ENCODE measurements at places on chromosomes 2 and 18.
A peak's percentile ranks its signal among the peaks of the same experiment; 100 is the strongest.

DNA sequence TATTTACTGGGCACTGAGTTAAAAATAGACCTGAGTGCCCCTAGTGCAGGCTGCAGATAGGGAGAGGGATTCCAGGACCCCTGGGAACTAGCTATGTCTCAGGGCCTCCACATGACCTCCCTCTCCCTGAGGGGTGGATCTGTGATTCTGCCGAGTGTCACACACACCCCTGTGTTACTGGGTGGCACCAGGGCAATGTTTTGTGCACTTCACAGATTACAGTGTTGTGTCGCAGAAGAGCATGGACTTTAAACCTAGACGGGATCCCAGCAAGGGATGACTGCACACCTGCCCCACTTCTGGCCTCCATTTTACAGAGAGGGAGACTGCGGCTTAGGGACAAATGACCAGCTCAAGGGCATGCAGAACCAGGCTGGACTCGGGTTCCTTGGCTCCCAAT, 65.6 kb downstream of the ZFP36L2 start:
- no peak for DNase-seq

DNA sequence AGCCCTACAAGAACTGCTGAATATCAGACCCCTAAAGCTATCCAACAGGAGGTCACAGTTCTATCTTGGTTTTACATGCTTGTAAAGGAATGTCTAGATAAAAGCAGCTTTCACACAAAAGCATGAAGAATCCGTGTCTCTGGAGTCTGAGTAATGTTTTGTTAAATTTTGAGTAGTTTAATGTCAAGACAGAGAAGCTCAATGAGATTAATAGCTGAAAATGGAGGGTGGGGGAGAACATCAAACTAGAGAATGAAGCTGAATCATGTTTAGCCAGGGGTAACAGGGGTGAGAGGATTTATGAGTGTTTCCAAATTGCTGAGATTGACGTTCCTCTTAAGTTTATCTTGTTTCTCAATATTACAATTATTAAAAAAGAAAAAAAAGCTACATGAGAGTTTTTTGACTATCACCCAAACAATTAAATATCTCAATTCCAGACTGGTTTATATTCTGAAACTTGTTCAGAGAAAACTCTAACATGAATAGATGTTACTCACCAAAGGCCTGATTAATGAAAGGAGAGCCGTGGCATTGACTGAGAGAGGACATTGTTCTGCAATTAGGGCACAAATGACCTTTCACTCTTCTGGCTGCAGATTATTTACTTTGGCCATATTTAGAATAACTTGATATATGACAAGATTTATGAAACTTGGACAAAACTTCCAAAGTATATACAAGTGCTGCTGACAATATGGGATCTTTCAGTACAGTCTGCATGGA, 266.4 kb upstream of the ETAA1 start:
- DNase-seq = no peak

DNA sequence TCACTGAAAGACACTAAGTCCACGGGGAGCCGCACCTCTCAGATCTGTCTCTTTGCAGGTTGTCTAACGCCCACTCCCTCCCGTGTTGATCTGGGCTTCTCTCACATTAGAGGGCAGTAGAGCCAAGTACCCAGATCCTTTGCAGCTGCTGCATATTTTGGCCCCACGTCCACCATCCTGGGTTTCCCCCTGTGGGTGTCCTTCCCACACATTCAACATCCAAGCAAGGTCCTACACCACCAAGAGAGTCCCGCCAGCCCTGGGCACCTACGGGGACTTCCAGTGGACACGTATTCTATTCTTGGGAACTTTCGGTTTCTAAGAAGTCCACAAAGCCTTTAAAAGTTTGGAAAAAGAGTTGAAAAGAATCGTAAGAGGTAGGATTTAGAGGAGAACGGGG, 116.6 kb downstream of the ATL2 start:
- peak; percentile 3 for DNase-seq

GRCh38 chr2:48253301-48253700, 276.7 kb upstream of the STON1 start:
- DNase-seq = no peak

GRCh38 chr2:102427249-102427648, 4.3 kb downstream of the IL18RAP start:
- DNase-seq = no peak

GRCh38 chr2:119160361-119160990, 1.9 kb upstream of the C1QL2 start:
- no peak for DNase-seq

- DNase-seq = no peak
Observed at GRCh38 chr2:137123226-137123625, 357.9 kb downstream of the THSD7B start.

DNA sequence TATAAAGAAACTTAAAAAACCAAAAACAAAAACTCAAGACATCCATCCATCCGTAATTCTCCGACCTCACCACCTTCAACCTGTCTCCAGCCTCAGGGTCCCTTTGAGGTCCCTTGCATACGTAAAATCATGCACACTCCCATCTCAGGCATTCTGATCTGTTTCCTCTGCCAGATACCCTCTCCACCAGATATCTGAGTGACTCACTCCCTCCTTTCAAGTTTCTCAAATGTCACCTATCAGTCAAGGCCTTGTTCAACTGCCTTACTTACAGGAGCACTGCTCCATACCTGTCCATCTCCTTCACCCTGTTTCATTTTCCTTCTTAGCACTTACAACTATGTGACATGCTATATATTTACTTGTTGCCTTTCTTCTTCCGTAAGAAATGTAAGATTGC, 369.3 kb downstream of the NBAS start:
- DNase-seq = no peak

DNA sequence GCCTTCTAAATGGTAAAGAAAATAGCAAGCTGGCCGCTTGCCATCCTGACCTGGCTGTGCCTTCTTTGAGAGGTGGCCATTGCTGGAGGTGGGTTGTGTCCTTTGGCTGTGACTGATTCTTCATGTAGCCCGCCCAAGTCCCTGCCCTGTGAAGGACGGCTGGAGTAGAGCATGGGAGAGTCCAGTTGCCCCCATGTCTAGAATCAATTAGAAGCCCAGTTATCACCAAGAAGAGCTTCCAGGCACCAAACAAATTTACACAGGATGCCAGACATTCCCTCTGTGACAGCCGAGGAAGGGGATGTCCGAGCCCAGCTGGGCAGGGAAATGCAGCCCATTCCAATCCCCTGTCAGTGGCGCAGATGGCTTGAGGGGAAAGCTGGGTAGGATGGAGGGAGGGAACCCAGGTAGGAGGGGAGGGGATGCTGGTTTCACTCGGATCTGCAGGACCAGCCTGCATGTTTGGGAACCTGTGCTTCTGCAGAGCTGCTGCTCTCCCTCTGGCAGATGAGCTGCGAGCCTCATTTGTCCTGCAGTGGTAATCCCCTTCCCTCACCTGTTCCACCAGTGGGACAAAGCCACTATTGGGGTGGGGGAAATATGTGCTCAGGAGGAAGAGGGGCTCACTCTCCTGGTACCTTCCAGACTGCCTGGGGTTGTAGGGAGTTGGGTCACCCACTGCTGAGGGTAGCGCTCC, 25.7 kb upstream of the ASB18 start:
- DNase-seq = no peak
